ENCODE measurements at places on chromosomes 4 and X.

- DNase-seq: no peak
These were observed 114.4 kb downstream of the FRYL start for GRCh38 chr4:48665555-48666186.

DNA sequence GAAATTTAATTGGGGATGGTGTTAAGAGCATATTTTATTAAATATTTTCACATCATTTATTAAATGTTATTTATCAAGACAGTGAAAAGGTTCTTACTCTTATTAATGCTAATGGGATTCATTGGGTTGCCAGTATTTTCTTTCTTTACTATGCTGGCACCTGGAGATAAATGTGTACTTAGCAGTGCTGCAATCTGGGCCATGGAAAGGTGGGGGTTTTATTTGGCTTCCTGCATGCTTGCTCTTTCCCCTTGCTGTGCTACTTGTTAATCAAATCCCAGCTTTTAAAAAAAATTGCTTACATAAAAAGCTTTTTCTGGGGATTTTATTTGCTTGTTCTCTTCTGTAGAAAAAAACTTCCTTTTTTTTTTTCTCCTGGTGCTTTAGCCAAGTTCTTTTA is 48.3 kb downstream of the ZAR1 start:
- no peak for DNase-seq

GRCh38 chrX:130171446-130172126 is at the start of gene RAB33A:
Gene RAB33A, plus strand, starts transcription at chrX:130171962. Its CDS starts 101 bp downstream, at chrX:130172063.
- DNase-seq: no peak

- DNase-seq: peak; percentile 10
These were observed 12.5 kb downstream of the TRAPPC2 start for GRCh38 chrX:13721819-13722519.

DNA sequence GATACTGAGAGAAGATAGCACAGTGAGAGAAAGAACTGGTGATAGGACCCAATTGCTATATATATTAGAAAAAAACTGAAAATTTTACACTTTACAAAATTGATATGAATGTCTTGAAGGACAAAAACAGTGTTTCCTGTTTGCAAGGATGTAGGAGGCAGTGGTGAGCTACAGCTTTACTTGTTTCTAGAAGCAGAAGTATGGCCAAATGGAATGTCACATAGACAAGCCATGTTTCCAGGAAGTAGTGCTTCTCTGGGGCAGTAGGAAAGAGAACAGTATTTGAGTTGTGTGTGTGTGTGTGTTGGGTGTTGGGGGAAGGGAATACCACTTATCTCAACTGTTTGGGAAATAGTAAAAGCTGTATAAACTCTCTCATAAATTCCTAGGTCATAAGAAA is 60.9 kb upstream of the IBSP start:
- no peak for DNase-seq

- DNase-seq: peak; percentile 0
These were observed 6.1 kb downstream of the LIAS start for GRCh38 chr4:39464886-39465501.

GRCh38 chrX:102067966-102068723 is 57.3 kb upstream of the TCEAL2 start:
- DNase-seq: no peak

- DNase-seq: no peak
These were observed 156.4 kb upstream of the GATB start for GRCh38 chr4:151917145-151917734.

GRCh38 chr4:146389561-146389960 is 132.2 kb downstream of the SLC10A7 start:
- no peak for DNase-seq

- DNase-seq: no peak
These were observed 129.6 kb upstream of the NALF2 start for GRCh38 chrX:69374569-69374968.

DNA sequence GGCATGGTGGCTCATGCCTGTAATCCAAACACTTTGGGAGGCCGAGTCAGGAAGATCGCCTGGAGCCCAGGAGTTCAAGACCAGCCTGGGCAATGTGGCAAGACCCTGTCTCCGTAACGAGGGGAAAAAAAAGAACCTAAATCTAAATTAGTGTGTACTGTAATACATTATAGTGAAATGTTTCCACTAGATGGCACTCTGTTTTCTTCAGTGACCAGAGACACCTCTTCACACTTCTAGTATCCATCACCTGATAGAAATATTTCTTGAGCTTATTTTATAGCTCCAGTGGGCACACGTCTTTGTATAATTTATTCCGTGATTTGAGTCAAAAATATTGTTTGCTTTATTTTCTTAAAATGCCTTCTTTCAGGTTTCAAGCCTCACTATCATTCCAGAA is 600.9 kb upstream of the DIPK2B start:
- no peak for DNase-seq

Measured in NCI-H2107 (cell line).